ENCODE measurements at places on chromosomes 12 and 14.
A peak's percentile ranks its signal among the peaks of the same experiment; 100 is the strongest.

- DNase-seq = peak; percentile 68
Observed at GRCh38 chr12:18139989-18140596, 50.1 kb upstream of the RERGL start.

GRCh38 chr14:94779713-94780112 is 9.8 kb upstream of the GSC start:
- DNase-seq = no peak

DNA sequence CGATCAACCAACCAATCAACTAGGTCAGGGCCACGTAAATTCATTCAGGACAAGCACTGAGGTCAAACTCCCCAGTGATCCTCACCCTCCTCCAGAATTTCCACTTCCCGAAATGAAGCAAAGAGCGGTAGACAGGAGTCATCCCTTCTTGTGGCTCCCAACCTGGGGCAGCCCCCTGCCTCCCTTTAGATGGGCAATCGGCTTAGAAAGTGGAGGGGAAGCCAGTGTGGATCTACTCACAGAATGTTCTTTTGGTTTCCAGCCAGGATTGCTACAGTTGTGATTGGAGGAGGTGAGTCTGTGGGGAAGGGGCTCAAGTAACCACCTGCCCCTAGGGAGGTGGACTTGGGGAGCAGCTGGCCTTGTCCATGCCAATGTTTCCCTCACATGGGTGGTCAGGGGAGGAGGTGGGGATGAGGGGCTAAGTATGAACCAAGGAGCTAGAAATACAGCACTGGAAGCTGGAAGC is 4.1 kb downstream of the IFI27 start:
- no peak for DNase-seq

GRCh38 chr14:36508418-36509068 is 11.5 kb downstream of the NKX2-1 start:
- DNase-seq = no peak

DNA sequence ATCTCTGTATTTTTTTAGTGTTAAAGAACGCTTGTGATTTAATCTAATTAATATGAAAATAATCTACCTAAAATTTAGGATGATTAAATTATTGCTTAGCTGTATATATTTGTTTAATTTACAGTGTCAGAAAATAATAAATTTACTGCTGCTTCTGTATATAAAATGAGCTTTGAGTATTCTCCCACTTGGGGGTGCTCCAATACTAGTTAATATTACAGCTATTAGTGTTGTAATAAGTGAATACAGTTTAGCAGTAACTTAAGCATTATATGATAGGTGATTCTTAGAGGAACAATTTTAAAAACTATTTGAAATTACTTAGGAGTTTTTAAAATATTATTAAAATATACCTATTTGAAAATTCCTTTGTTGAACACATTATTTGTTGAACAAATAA is 62.2 kb downstream of the PAPOLA start:
- DNase-seq = peak; percentile 34

DNA sequence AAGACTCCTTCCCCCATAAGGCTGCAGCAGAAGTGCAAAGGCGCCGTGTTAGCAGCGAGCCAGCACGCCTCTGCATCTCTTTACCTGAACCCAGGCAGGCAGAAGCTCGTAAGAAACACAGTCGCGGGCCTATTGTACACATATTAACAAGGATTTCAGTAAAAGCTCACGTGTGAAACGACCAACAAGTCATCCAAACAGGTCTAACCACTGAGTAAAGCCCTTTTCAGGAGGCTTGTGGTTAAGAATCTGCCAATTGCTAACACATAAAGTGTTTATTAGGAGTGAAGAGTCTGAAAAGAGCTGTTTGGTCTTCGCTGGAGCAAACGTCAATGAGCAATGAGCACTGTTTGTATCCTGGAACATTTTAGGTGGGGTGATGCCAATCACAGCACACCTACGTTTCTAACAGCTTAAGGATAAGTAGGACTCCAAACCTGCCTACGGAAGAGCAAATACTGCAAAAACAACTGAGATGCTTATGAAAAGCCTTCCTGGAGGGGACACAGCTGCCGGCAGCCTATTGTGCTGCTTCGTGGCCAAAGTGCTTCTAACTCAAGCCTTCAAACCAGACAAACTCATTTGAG is 43.1 kb downstream of the PRKAB1 start:
- DNase-seq = no peak

DNA sequence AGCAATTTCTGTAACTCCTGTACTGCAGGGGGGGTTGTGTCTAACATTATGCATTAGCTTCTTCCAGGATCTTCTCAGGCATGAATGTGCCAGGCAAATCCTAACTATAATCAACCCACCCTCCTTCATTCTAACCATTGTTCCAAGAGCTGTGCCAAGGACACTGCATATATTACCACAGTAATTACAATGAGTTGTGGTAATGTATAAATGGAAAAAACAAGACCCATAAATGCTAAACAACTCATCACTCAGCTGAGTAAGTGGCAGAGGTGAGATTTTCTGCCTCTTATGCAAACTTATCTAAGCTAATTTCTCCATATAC is 80.6 kb downstream of the PRKD1 start:
- DNase-seq = no peak

DNA sequence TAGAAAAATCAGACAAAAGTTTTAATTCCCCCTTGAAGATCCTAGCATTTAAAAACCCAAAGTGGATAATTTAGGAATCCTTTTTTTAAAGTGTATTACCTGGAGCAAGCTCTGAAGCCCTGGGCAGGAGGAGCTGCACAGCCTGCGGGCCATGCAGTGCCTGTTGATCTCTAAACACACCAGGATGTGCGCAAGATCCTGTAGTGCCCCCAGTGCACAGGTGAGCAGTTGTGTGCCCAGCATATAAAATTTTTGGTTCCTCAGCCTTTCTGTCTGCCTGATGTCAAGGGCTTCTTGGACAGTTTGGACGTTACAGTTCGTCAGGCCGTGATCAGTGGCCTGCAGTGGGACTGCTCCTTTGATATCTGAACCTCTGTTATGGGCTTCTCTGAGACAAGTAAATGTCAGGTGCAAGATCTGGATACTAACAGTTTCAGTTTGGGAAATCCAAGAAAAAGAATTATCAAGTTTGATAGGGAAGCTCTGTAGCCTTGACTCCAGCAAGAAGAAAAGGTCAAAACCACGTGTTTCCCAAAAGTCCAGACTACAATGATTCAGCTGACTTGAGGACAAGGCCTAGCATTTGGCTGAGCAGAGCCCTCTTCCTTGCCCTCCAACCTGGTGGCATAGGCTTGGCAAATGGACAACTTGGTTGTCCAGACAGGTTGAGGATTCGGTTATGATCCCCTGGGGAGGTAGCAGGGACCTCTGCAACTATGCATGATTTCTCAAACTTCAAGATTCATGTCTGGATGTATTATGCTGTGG is 1.0 kb downstream of the ATXN7L3B start:
- DNase-seq = peak; percentile 12

GRCh38 chr14:103692159-103692558 is 23.1 kb downstream of the XRCC3 start:
- DNase-seq = no peak

- no peak for DNase-seq
Observed at GRCh38 chr14:33061667-33062325, 123.1 kb downstream of the NPAS3 start.

DNA sequence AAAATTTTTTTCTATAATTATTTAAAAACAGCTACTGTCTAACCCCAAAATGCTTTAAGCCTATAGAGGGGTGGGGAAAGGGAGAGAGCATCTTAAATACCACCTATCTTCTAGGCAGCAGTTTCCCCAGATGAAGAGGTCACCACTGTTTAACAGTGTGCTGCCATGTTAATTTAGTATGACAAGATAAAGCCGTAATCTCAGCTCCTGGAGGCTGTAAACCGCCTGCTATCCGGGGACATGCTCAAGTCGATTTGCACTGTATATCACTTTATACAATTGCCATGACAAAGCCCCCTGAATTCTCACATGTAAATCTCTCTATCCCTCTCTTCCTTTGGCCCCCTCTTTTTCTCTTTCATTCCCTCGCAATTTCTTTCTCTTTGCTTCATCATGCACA is 68.5 kb downstream of the SOX5 start:
- DNase-seq = no peak

DNA sequence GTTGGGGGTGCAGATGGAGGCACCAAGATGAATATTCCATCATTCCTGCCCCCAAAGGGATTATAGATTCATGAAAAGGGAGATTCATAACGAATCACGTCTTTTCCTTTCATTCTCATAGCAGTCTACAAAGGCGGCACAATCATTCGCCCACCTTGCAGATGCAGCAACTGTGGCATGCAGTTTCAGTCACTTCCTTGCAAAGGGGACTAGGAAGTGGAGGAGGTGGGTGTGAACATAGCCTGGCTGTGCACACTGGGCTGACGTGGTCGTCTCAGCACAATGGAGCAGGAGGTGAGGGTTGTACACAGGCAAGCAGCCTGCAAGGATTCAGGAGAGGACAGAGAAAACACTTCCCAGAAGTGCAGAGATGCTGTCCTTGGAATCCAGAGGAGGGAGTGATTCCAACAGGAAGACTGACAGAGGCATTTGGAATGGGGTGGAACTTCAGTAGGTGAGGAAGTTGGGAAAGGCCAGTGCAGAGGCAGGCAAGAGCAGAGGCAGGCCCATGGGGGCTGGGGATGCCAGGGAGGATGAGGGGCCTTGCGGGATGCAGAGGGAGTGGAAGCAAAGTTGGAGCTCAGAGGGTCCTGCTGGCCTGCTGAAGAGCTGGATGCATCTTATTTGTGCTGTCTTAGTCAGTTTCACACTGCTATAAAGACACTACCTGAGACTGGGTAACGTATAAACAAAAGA is 21.9 kb upstream of the PPP2R5C start:
- no peak for DNase-seq

DNA sequence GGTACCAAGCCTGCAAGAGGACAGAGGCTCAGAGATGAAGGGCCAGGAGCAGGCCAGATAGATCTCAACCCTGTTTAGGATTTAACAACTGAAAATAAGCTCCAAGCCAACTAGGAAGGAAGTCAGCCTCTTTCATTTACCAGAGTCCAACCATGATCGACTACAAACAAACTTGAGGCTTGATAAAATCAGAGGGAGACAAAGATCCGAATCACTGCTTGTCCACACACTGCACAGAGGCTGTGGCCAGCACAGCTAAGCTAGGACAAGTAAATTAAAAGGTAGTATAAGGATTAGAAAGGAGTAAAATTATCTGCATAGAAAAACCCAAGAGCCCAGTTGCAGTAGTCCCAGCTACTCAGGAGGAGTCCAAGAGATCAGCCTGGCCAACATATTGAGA is 40.3 kb downstream of the FAM222A start:
- DNase-seq = no peak

DNA sequence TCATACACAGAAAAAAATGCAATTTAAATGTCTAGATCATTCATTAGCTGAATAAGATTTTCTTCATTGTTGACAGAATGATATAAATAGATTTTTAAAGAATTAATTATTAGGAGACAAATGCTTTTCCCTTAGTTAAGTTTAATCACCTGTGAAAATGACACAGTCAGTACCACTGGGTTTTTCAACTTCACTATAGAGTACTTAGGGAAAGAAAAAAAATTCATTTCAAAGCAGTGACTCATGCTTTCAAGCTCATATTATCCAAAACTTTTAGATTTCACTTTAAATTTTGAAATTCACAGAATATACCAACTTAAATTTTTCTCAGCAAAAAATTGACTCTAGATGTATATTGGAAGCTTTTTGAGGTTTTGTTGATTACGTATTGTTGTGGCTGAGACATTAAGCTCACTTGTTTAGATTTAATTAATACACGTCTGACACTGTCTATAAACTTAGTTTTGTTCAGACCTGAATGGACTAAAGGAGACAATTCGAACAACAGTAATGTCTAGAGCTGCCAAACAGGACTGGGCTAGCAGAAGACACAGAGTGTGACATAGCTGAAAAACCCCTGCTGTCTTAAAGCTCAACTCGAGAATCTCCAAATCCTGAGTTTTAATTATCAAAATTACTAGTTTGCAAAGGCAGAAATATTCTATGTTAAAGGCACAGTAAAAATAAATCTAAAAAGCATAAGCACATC is 1.6 kb downstream of the MGAT4C start:
- peak; percentile 36 for DNase-seq

- DNase-seq = no peak
Observed at GRCh38 chr14:104689881-104690711, 678 bp downstream of the INF2 start.

DNA sequence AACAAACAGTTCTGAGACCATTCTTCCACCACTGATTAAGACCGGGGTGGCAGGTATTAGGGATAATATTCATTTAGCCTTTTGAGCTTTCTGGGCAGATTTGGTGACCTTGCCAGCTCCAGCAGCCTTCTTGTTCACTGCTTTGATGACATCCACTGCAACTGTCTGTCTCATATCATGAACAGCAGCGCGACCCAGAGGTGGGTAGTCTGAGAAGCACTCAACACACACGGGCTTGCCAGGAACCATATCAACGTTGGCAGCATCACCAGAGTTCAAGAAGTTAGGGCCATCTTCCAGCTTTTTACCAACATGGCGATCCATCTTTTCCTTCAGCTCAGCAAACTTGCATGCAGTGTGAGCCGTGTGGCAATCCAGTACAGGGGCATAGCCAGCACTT is 16.9 kb downstream of the AEBP2 start:
- DNase-seq = no peak

DNA sequence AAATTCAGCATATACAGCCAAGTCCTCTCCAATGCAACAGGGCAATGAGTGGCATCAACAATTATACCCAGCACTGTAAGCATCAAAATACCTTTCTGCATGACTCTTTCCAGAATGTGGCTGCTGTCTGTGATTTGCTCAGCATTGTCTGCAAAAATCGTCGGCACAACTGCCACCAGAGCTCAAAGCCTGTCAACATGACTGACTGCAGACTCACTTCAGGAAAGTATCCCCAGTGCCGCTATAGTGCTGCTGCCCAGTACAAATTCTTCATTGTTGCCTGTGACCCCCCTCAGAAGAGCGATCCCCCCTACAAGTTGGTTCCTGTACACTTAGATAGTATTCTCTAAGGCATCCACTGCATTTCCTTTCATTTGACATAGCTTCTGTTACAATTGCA is 735 bp downstream of the RNASE6 start:
- no peak for DNase-seq

- peak; percentile 71 for DNase-seq
Observed at GRCh38 chr14:47186486-47186885, 488.9 kb downstream of the MDGA2 start.

GRCh38 chr12:21248679-21249078 is 86.0 kb downstream of the SLCO1A2 start:
- DNase-seq = peak; percentile 34

DNA sequence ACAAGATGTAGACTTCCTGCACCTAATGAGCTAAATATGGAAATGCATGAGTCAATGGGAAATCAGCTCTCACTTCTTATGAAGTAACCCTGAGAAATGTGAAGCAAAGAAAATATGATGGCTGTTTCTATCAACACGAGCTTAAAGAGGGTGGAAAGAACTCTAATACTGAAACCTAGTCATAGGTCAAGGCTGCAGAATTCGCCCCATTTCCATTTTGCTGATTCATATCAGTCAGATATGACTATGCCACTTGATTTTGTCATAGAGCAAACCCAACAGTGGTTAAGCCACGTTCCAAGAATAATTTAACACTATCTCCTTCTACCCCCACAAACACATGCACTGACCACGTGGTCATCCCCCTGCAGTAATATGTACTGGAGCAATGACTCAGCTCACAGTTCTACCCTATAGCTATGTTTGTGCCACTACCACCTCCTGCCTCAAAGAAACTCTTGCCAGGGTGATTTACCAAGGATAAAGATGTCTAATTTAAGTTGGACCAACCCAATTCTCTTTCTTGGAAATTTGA is 157.5 kb downstream of the TMTC3 start:
- peak; percentile 98 for DNase-seq

GRCh38 chr14:73325630-73326299 is 88.5 kb downstream of the PAPLN start:
- DNase-seq = no peak

GRCh38 chr14:20461225-20462141 is at the start of gene PIP4P1:
PIP4P1 (minus strand) TSS chr14:20461434; CDS start chr14:20461325, 109 bp downstream.
- peak; percentile 100 for DNase-seq

GRCh38 chr12:29726741-29727348 is 56.9 kb downstream of the TMTC1 start:
- no peak for DNase-seq
